Stimulated activated CD8-positive, alpha-beta memory T cell treated with anti-CD3 and anti-CD28 coated beads, Interleukin-15, amount 100 ng/mL, for 48 hours (primary cell): ENCODE measurements at places on chromosomes 3 and 15.

GRCh38 chr3:12479919-12480427, 4.3 kb upstream of the TSEN2 start:
- no peak for DNase-seq

DNA sequence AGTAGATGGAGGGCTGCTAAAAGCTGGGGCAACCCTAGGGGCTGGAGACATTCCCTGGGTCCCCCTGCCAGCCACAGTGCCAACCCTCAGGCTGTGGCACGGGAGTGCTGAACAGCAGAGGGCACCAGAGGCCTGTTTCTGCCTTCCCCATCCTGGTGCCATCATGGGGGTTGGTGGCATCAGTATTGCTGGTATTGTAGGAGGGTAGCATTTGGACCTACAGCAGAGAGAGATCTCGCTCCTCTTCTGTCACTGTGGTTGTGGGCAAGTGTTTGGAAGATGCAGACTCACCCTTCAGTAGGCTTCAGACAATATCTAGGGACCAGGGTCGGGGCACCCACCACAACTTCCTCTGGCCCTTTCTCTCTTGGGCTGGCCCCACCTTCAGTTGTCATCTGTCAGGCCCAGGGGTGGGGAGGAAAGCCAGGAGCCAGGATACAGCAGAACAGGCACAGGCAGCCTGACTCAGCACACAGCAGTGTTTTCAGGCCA, 123.5 kb downstream of the RPLP1 start:
- peak; percentile 41 for DNase-seq

DNA sequence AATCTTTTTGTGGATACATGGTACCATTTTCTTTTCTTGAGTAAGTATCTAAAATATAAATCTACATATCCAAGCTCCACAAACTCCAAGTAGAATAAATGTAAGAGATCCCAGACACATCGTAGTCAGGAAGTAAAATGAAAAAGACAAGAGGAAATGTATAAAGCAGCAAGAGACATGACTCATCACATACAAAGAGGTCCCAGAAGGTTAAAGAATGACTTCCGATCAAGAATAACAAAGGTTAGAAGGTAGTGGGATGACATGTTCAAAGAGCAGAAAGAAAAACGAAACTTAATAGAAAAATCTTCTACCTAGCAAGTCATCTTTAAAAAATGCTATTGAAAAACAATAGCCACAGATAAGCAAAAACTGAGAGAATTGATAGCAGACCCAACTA, 705.8 kb downstream of the NR2F2 start:
- DNase-seq = no peak

DNA sequence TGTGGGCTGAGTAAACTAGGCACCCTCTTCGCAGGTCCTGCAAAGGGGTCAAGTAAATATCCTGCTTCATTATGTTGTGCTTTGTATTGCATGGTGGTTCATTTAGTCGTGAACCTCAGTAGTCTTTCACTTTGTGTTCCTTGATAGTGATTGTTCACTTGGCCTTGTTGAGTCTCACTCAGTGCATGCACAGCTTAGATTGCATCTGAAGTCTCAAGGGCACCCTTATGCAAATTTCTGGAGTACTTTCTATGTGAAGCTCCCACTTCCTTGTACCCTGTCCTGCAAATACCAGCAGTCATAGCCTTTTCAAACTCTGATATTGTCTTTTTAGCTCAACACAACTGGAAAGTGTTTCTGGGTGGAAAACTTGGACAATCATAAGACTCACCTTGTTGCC, 519.2 kb downstream of the NAALADL2 start:
- DNase-seq = no peak

- DNase-seq = no peak
Measured at GRCh38 chr15:73754461-73754860, 1.3 kb upstream of the INSYN1 start.

- DNase-seq = no peak
Measured at GRCh38 chr15:94293411-94294402, 62.3 kb downstream of the MCTP2 start.

- DNase-seq = no peak
Measured at GRCh38 chr3:136050250-136050649, 84.7 kb downstream of the PPP2R3A start.

DNA sequence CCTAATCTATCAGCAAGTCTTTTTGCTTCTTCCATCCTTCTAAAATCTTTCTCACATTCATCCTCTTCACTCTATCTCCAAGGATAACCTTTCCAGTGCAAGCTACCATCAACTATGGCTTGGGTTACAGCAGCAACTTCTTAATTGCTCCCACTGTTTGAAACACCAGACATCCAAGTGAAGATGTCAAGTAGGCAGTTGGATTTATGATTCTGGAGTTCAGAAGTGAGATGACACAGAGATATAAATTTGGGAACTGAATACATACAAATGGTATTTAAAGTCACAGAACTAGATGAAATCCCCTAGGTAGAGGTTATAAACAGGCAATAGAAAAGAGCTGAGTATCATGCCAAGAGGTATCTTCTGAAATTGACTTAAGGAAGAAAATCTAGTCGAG, 3.7 kb downstream of the UBR1 start:
- DNase-seq = no peak

- no peak for DNase-seq
Measured at GRCh38 chr15:70474471-70475406, 288.6 kb downstream of the UACA start.

- DNase-seq = no peak
Measured at GRCh38 chr3:39501059-39501458, 33.6 kb downstream of the MOBP start.
